ENCODE measurements at places on chromosomes 1 and 21.

GRCh38 chr1:83854456-83854855, 144.5 kb downstream of the TTLL7 start:
- DNase-seq = no peak

DNA sequence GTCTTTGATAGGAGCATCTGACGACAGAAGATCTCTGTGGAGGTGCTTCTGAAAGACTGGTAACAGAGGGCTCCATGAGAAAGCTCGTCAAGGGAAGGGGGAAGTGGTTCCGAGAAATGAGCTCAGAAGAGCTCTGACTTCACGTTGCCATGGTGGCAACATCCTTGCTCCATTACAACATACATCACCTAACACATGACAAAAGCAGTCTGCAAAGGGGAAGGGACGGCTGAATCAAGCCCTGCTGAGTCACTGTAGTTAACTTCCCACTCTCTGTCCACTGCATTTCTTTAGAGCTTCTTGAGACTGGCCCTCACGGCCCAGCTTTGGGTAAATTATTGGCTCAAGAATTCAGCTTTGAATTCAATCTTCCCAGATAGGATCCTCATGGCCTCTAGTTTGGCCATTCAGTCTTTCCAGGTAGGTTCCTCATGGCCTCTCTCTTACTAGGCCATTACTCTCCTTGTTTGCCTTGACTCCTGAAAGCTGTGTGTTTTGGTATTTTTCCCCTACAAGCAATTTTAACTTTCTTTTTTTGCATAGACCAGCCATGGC, 88.0 kb upstream of the ZNF648 start:
- DNase-seq = no peak

- DNase-seq = no peak
Observed at GRCh38 chr21:39182484-39183271, 573 bp downstream of the PSMG1 start.

DNA sequence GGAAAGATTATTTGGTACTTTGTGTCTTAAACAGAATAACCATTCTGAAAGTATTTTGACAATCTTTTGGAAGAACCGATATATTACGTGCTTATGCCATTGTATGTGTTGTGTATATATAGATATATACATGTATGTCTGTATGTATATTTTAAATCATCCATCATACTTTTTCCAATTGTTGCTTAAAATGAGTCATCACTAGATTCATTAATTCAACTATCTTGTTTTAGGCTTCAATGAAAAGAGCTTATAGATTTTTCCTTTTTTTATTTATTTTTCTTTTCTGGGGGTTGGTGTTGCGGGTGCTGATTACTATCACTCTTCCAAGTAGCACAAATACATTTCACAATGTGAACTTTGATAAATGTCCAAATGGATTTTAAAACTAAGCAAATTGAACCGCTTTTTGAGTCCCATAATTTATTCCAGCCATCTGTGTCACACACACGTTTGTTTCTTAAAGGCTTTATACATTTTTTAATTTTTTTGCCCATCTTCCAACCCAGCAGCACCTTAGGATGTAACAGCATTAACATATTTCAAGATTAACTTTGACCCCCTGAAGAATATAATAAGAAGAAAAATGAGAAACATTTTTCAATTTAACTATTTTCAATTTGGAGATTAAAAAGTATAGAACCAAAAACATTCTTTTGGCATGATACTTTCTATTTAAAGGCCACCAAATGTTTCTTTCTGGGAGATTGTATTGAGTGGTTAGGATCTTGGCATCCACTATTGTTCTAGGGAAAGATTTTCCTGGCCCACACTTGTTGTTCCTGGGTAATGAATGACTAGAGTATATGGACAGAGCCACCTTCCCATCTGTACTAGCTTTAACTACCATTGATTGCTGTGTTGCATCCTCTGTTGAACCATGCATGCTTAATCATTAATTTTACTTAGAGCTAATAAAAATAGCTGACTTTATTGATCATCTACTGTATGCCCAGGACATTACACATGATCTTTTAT, 9.3 kb upstream of the DPYD start:
- no peak for DNase-seq

DNA sequence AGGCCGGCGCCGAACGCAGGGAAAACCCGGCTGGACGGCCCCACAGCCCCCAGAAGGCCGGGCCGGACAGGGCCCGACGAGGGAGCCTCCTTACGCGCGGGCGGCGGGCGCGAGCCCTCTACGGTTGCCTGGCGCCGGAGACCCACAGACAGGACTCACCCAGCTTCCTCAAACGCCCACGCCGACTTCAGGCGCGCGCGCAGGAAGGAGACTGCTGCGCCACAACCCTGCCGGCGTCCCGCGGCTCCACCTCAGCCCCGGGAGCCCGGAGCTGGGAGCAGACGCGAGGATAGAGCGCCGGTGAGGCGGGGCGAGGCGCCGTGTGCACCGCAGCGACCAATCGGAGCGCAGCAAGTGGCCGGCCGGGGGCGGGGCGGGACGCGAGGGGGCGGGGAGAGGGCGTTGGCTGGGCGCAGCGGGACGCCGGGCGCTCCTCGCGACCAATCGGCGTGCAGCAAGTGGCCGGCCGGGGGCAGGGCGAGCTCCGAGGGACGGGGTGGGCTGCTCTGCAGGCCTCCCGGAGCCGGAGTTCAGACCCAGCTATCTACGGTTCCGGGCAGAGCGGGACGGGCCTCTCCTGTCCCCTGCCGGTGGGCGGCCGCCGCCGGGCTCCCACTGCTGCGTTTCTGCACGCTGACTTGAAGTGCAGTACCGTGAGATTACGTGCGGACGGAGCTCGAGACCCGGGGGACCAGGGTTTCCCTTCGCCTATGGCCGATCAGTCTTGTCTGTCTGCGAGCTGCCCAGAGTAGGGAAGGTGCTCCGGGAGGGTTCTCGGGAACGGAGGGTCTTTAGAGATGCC, at the start of gene TMEM50B:
Gene TMEM50B, minus strand, starts transcription at position 296 of the 802 bp plus-strand sequence. CDS start 11,089 bp downstream, outside the sequence.
- DNase-seq = peak; percentile 91

DNA sequence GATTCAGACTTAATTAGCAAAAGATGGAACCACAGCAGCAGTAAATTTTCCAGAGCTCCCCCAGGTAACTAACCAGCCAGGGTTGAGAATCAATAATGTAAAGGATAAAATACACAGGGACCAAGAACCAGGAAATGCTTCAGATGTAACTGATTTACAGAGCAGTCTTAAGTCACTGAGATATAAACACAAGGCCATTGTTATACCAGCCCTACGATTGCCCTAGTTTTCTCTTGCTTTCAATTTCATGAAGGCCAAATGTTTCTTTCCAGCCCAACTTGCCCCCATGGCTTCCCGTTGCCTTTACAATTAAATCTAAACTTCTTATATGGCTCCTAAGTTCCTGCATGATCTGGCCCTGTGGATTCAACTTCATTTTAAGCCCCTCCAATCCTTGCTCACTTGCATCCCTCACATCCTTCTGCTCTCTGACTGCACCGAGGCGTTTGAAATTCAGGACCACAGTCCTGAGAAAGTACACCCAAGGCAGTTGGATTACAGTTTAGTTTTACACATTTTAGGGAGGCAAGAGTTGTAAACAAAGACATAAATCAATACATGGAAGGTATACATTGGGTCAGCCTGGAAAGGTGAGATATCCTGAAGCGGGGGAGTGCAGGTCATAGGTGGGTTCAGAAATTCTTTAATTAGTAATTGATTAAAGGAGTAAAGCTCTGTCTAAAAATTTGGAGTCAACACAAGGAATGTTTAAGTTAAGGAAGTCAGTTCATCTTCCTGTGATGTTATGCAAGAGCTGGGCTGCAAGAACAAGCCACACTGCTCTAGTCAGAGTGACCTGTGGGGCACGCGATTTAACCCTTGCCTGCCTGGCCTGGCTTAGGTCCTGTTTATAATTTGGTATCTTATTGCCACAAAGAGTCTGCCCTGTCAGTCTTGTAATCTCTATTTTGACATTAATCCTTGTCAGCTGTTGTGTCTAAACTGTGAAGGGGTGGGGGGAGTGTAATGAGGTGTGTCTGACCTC, 69.9 kb upstream of the COG2 start:
- no peak for DNase-seq

DNA sequence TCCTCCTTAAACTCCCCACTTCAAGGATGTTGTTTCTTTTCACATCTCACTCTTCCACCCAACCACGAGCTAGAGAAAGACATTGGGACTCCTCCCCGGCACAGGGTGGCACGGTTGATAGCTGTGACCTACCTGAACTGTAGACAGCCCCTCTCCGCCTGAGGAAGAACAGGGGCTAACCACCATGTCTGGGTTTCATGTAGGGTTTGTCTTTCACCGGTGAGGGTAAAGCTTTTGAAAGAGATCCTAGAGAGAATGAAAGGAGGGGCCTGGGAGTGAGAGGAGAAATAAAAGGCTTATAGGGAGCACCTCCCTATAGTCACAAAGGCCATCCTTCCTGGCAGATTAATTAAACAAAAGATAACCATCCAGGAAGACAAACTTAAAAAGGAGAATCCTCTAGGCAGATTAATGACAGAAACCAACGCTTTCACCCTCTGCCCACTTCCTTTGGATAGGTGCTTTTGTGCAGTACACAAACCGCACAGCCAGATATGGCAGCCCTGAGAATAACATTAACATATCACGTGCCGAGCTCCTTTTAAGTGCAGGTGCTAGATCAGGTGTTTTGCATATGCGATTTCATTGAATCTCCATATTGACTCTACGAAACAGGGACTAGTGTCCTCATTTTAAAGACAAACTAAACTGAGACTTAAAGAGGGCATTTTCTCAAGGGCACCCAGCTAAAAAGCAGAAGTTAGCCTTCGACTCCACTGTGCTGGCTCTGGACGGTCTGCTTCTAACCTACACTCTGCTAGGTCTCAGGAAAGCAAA, 178.1 kb upstream of the RUNX1 start:
- no peak for DNase-seq

DNA sequence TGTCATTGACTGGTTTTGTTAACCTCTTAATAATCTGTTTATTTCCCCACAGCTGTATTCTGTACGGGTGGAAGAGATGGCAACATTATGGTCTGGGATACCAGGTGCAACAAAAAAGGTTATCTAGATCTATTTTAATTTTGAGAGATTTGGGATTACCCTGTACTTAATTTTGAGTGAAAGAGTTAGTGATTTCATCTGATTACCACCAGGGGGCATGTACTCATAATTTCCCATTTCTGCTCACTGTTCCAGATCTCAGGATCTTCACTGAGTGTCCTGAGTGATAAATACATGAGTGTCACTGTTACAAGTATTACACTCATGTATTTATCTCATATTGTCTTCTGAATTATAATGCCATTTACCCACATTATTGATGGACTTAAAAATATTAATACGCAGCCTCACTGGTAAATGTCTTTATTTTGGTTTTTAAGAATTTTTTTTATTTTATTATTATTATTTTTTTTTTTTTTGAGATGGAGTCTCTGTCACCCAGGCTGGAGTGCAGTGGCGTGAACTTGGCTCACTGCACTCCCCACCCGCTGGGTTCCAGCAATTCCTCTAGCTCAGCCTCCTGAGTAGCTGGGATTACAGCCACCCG, 27.4 kb downstream of the DTL start:
- DNase-seq = no peak

DNA sequence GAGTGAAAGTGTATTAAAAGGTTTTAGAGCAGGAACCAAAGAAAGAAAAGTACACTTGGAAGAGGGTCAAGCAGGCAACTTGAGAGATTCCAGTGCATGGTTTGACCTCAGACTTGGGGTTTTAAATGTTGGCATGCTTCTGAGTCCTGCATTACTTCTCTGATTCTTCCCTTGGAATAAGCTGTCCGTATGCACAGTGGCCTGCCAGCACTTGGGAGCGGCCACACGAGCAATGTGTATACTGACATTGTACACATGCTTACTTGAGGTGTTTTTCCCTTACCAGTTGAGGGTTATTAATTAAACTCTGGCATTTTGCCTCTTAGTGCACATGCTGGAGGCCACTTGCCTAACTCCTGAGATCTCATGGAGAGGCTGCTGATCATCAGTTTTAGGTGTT, 786.6 kb upstream of the RGS18 start:
- no peak for DNase-seq

GRCh38 chr1:87852410-87853161, 523.9 kb downstream of the LMO4 start:
- no peak for DNase-seq

DNA sequence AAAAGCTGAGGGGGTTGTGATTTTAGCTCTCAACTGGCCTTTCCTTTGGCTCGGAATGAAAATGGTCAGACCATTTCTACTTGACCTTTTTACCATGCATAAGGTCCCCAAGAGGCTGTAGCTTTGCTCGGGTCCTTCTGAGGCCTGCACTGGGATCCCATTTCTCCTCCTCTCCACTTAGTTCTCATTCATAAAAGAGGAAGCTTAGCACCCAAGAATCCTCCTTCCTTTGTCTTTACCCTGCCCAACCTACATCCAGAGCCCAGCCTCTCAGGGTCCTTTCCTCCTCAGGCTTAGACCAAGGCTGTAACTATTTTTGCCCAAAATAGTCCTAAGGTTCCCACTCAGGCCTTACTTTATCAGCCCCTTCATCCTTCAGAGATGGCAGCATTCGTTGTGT, 6.0 kb upstream of the SLC27A3 start:
- DNase-seq = no peak

- DNase-seq = no peak
Observed at GRCh38 chr1:170284512-170284911, 138.8 kb downstream of the NTMT2 start.

- DNase-seq = no peak
Observed at GRCh38 chr1:73674945-73675561, 522.9 kb downstream of the LRRIQ3 start.

DNA sequence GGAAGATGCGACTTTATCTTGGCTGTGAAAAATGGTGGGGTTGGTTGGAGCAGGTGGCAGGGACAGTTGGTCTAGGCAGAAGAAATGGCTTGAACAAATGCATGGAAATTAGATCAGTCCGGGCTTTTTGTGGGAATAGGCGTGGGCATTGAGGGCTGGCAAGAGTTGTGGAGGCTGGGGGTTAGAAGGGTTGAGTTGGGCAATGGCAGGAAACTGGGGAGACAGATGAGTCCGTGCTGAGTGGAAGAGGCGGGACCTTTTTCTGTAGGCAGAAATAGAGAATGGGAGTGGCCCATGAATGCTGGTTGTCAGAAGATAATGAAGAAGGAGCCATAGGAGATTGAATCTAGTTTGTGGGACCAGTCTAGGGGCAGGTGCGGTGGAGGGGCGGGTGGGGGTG, 6.9 kb downstream of the PDPN start:
- no peak for DNase-seq
